ENCODE measurements at places on chromosomes 7 and 10.

- DNase-seq, result no peak
Measured at GRCh38 chr7:100540073-100540723, 1.2 kb downstream of the AGFG2 start.

- peak; percentile 47 for DNase-seq
Measured at GRCh38 chr7:101017064-101017777, 2.7 kb upstream of the MUC17 start.

- no peak for DNase-seq
Measured at GRCh38 chr7:51144178-51144577, 172.4 kb downstream of the COBL start.

DNA sequence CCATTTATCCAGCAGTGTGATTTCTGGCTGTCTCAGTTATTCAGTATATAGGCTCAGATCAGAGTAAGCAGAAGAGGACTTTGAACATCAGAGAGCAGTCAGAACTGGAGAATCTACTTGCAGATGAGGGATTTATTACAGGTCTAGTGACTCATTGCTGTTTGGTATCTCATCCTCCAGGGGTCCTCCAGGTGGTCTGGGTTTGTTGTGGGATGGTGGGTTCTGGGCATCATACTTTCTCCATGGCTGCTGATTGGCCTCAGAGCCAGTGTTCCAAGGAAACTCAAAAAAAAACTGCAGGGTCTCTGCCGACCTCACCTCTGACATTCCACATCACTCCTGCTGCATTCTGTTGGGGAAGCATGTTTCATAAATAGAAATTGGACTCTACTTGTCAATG lies 214.8 kb downstream of the CNTNAP2 start:
- DNase-seq, result no peak

DNA sequence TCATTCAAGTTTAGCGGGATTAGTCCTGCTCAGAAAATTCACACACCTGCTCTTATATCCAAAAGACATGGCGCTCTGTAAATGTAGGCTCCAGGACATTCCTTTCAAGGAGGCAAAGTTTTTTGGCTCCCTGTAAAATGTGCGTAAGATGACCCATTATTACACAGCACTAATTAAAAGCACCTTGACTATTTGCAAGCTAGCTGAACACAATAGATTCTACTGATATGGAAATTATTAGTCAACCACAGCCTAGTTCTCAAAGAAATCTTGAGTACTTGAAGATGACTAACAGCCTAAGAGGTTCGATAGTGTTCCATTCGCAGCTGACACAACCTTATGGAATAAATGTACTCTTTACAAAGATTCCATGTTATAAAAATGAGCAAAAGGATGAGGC lies 175.2 kb downstream of the BMPER start:
- DNase-seq, result no peak

DNA sequence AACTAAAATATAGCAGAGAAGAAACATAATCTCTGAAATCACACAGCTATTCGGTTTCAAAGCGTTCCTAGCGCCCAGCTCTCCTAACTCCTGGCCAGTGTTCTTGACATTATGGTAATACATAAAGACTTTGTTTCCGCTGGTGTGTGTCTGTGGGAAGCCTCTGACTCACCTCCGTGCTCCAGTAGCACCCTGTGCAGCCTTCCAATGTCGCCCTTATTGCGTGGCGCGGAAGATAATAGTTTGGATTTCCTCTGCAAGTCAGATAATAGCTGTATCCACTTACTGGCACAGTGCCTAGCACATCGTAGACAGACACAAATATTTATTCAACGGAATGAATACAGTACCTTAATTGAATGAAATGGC lies 570 bp downstream of the BMS1 start:
- no peak for DNase-seq

DNA sequence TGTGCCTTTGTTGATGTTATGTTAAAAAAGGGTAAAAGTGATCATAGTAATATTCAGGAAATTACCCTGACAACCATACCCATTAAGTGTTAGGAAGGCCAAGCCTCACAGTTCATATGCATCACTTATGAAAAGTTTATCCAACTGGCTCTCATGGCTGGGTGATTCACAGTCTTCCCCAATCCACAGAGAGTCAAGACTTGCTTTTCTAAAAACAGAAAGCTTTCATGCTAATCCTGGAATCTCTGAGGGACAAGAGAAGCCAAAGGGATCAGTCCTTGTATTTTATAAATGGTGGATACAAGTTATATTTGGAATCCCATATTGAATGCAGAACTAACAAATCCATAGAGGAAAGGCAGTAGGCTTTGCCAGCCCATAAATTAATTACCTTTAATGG lies 218.3 kb downstream of the JAZF1 start:
- no peak for DNase-seq

GRCh38 chr10:97243836-97244235 lies 48.6 kb downstream of the ARHGAP19 start:
- no peak for DNase-seq

DNA sequence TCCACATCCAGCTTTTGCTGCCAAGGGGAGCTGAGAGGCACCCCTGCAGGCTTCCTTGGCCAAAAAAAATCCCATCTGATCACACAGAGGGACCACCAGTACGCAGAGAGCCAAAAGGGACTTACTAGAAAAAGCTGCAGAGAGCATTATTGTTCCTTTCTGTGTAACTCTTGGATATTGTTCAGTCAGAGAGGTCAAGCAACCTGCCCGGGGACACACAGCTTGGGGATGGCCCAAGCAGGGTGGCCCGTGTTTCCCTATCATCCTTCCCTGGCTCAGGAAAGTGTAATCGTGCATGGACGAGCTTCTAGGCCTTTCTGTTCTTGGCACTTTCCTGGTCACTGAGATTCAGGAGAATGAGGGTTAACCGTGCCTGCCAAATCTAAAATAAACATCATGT lies 84.1 kb upstream of the SH2B2 start:
- no peak for DNase-seq

DNA sequence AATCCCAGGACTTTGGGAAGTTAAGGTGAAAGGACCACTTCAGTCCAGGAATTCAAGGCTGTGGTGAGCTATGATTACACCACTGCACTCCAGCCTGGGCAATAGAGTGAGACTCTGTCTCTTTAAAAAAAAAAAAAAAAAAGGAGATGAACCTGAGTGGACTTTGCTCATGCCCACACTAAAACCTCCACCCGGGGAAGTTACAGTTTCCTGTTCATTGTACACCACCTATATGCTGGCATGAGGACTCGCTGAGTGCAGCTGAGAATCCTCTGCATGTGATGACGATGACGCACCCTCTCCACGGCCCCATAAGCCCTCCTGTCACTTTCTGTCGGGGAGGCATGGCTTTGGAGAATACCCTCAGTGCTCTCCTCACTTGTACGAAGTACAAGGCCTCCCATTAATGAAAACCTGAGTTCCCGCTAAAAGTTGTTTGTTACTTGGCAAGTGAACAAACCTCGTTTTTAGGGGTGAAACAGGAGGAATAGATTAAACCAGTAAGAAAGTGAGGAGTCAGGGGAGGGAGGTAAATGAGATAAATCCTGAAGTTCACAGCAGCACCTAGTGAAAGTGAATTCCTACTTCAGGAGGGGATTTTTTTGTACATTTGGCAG lies 15.9 kb downstream of the TMEM176B start:
- no peak for DNase-seq

- DNase-seq, result no peak
Measured at GRCh38 chr10:69676301-69676700, 46.3 kb downstream of the FAM241B start.

GRCh38 chr10:110425684-110426293 lies 71.9 kb upstream of the DUSP5 start:
- no peak for DNase-seq

- no peak for DNase-seq
Measured at GRCh38 chr10:77383861-77384553, 253.6 kb downstream of the KCNMA1 start.
